ENCODE measurements at places on chromosomes 3 and 15. TPM values are rescaled to one million over a fixed set of nuclear protein-coding genes. Genes with fewer than 3 reads are reported as not detected.

Gene GOLGA6L7
- total RNA-seq = not detected

Gene DRD3
- total RNA-seq = not detected

Gene TMEM207
- total RNA-seq = not detected

Gene PRRT3
- total RNA-seq = 4.7 TPM

Gene SNRPN
- total RNA-seq = 155 TPM

Gene MKRN2OS
- total RNA-seq = not detected

Gene FBXW12
- total RNA-seq = not detected

Gene P2RY1
- 0.59 TPM for total RNA-seq

Gene NPAP1
- not detected for total RNA-seq
